Kidney glomerular epithelial cell (primary cell): ENCODE measurements at places on chromosomes 4 and X.

DNA sequence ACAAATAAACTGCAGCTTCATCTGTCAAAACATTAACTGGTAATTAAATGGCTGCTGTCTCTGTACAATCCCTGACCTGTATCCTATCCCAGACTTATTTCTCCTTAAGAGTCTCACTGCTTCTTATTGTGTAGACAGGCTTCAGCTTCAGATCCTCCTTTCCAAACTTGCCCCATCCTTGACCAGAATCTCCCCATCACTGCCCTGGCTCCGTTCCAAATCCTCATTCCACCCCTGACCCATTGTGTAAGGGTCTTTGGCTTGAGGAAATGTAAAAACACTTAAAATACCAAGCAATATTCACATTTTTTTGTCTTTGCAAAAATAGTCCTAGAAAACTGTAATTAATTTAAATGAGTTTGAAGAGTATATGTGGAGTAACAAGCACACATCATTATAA, 152.6 kb upstream of the VEGFC start:
- DNase-seq = no peak

GRCh38 chr4:157265281-157265680, 44.8 kb downstream of the GRIA2 start:
- no peak for DNase-seq

DNA sequence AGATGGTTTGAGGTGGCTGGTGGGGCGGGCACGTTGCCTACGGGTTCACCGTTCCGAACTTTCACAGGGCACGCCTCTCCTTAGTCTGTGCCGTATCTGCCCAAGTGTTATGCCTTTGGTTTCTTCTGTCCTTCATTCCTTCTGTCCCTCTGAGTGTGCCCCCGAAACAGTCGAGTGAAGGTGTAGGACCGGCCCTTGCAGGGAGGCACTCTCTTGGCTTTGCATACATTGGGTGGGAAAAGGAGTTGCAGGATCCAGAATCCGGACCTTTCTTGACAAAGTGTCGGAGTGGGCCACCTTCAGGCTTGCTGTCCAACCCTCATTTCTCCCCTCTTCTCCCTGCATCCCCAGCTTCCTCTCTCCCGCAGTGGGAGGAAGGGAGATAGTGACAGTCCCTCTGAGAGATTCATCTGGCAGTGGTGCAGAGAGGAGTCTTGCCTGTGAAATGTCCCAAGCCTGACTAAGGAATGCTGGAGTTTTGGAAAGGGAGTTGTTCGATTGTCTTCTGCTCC, 569 bp downstream of the ARFIP1 start:
- DNase-seq = no peak

- peak; percentile 9 for DNase-seq
Observed at GRCh38 chr4:84099599-84099998, 399.5 kb downstream of the NKX6-1 start.
